ENCODE measurements at places on chromosomes 12 and 14. TPM values are rescaled to one million over a fixed set of nuclear protein-coding genes. Genes with fewer than 3 reads are reported as not detected.

GRCh38 chr12:53935383-53936341 lies 3.0 kb upstream of the HOXC13 start:
- no peak overlapping the region for H3K27ac ChIP-seq
- H3K36me3 ChIP-seq, result peaks cover 5% of the 10 kb centered on the region
- peaks cover 8% of the 10 kb centered on the region for H3K4me1 ChIP-seq
- peaks cover 98% of the 10 kb centered on the region for H3K27me3 ChIP-seq

GRCh38 chr12:47194501-47194900 lies 114.7 kb upstream of the AMIGO2 start:
- no peak overlapping the region for H3K4me3 ChIP-seq
- H3K27me3 ChIP-seq, result no peaks in the 10 kb centered on the region
- H3K36me3 ChIP-seq, result no peaks in the 10 kb centered on the region
- no peak overlapping the region for H3K27ac ChIP-seq
- H3K4me1 ChIP-seq, result peaks cover 34% of the 10 kb centered on the region
- no peak for DNase-seq

GRCh38 chr12:85504624-85505023 lies 224.6 kb downstream of the ALX1 start:
- no peaks in the 10 kb centered on the region for H3K36me3 ChIP-seq
- H3K27ac ChIP-seq, result no peak overlapping the region
- H3K4me1 ChIP-seq, result no peaks in the 10 kb centered on the region
- DNase-seq, result no peak

GRCh38 chr14:80100681-80101080 lies 110.6 kb downstream of the DIO2 start:
- peaks cover 4% of the 10 kb centered on the region for H3K4me1 ChIP-seq
- H3K27me3 ChIP-seq, result no peaks in the 10 kb centered on the region
- no peak overlapping the region for H3K27ac ChIP-seq
- DNase-seq, result no peak

DNA sequence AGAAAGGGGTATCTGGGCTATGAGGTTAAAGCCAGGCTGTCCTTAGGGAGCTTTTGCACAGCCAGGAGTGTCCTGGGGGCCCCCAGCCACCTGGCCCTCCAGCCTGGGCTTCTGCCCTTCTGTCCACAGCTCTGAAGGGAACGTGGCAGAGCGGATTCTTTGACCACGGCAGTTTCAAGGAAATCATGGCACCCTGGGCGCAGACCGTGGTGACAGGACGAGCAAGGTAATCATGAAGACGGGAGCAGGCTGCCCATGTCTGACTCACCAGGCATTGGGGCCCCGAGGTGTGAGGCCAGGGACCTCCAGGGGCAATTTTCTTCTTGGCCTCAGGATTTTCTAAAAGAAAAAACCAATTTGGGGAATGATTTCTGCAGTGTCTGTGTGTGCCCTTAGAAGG lies 53.1 kb downstream of the FOXN4 start:
- H3K27me3 ChIP-seq, result no peaks in the 10 kb centered on the region
- H3K27ac ChIP-seq, result no peak overlapping the region
- peaks cover 14% of the 10 kb centered on the region for H3K36me3 ChIP-seq
- no peak overlapping the region for H3K4me3 ChIP-seq
- H3K4me1 ChIP-seq, result no peaks in the 10 kb centered on the region

DNA sequence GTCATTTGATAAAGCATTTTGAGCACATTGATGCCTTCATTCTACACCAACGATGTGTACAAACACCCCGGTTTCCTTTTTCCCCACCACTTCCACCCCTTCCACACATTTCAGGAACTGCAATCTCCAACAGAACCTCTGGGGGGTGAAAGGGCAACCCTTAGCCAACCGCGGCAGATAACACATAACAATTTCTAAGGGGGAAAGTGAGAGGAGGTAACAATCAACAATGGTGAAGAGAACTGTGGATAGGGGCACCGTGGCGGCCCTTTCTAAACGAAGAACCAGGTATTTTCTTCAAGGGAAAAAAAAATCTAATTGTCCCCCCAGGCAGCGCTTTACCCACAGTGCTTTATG lies 1.1 kb downstream of the KITLG start:
- no peaks in the 10 kb centered on the region for H3K36me3 ChIP-seq
- peak overlapping the region; percentile 97 for H3K4me3 ChIP-seq
- peaks cover 40% of the 10 kb centered on the region for H3K4me1 ChIP-seq
- peaks cover 29% of the 10 kb centered on the region for H3K27me3 ChIP-seq

DNA sequence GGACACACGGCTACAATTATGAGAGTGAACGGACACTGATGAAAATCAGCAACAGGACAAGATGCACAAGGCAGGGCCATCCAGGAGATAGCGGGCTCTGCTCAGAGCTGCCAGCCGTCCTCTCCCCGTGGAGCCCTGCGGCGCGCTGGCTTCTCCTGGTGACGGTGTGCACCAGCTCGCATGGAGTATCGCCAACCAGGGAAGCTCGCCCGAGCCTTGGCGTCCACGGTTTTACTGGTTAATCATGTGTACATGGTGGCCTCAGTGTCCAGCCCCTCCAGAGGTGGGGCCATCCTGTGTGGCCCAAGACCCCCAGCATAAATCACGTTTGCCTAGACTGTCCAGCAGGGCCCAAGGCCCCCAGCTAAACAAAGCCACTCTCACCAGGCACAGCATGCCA lies 31.2 kb upstream of the DYNC1H1 start:
- peaks cover 4% of the 10 kb centered on the region for H3K4me1 ChIP-seq
- no peak for DNase-seq
- peak overlapping the region; percentile 16 for H3K27ac ChIP-seq
- H3K4me3 ChIP-seq, result no peak overlapping the region
- H3K36me3 ChIP-seq, result no peaks in the 10 kb centered on the region

- H3K27me3 ChIP-seq, result peaks cover 18% of the 10 kb centered on the region
- H3K27ac ChIP-seq, result no peak overlapping the region
- peaks cover 23% of the 10 kb centered on the region for H3K4me1 ChIP-seq
- no peaks in the 10 kb centered on the region for H3K36me3 ChIP-seq
- no peak for DNase-seq
Observed at GRCh38 chr12:94534774-94535509, 75.3 kb upstream of the CEP83 start.

GRCh38 chr12:69330475-69331473 lies 17.4 kb upstream of the LYZ start:
- peaks cover 14% of the 10 kb centered on the region for H3K4me1 ChIP-seq
- peak overlapping the region; percentile 84 for H3K4me3 ChIP-seq
- H3K36me3 ChIP-seq, result no peaks in the 10 kb centered on the region
- no peak for DNase-seq
- peak overlapping the region; percentile 96 for H3K27ac ChIP-seq
- peaks cover 16% of the 10 kb centered on the region for H3K27me3 ChIP-seq

The GPRC5A gene
- total RNA-seq, result 152 TPM

The FLRT2 gene
- total RNA-seq, result 127 TPM

The TMEM52B gene
- total RNA-seq, result 0.68 TPM

The GIT2 gene
- total RNA-seq, result 26.3 TPM
